ENCODE measurements at places on chromosomes 1 and 21.

- DNase-seq, result no peak
Measured at GRCh38 chr1:156705321-156705917, at the start of gene CRABP2. Gene CRABP2, minus strand, starts transcription at chr1:156705583. Its CDS starts 137 bp downstream, at chr1:156705446.

DNA sequence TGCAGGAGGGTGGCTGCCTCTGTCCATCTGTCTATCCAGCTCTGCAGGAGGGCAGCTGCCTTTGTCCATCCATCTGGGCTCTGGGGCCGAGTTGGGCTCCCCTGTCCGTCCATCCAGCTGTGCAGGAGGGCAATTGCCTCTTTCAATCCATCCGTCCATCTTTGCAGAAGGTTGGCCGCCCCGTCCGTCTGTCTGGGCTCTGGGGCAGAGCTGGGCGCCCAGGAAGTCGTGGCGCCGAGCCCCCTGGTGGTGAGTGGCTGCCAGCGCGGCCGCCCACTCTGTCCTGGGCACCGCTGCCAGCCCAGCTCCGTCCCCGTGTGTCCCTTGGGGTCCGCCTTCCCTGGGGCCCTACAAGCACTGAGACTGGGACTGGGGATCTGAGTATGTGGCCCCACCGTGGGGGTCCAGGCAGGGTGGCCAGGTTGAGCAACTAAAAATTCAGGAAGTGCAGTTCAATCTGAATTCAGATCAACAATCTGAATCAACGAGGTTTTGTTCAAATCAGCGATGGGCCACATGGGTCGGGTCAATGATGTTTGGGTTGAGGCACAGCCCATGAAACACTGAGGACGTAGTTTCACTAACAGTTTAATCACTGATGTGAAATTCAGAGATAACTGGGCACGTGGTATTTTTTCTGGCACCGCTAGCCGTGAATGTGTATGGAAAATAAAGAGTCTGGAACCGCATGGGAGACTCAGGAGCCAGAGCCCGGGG, 99.1 kb upstream of the ACTRT2 start:
- no peak for DNase-seq

DNA sequence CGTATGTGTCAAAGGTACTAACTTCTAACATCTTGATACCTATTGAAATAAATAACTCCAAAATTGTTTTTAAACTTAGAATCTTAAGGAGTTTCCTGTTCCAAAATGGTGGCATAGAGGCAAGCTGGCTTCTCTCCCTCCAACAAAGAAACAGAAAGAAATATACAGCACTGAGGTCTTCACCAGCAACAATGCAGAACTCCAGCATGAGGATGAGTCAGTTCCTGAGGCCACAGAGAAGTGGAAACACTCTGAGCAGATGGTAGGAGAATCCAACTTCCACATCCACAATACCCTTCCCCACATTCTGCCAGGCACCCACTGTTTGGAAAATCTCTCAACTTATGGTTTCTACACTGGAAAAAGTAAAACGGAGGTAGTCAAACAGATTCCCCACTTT, 12.2 kb upstream of the PPIH start:
- no peak for DNase-seq

DNA sequence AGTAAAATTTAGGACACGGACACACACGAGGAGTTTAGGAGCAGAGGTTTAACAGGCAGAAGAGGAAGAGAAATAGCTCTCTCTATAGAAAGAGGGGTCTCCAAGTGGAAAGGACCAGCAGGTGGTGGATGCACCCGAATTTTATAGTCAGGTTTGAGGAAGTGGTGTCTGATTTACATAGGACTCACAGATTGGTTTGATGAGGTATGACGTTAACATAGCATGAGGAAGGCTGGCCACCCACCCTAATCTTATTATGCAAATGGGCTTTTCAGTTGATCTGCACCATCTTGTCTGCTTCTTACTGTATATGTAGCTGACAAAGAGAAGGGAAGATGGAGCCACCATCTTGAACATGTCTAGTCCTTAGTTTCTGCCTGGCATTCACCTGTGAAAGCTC, 52.5 kb upstream of the RGS2 start:
- DNase-seq, result no peak

- no peak for DNase-seq
Measured at GRCh38 chr1:115130786-115131185, 41.5 kb upstream of the TSPAN2 start.

GRCh38 chr1:217561446-217561845, 69.4 kb downstream of the GPATCH2 start:
- DNase-seq, result no peak

DNA sequence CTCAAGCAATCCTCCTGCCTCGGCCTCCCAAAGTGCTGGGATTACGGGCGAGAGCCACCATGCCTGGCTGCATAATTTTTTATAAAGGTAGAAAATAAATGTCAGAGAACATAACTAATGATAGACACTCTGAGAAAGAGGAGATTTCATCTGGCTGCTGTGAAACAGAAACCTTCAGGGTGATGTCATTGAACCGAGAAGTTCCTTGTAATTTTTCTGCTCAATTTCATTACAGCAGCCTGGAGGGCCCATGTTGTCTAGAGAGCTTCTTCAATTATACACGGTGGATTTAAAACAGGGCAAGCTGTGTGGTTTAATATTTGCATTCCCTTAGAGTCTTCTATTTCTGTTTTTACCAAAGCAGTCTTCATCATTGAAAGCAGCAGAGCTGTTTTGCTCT, 64.3 kb upstream of the MORC3 start:
- DNase-seq, result no peak

DNA sequence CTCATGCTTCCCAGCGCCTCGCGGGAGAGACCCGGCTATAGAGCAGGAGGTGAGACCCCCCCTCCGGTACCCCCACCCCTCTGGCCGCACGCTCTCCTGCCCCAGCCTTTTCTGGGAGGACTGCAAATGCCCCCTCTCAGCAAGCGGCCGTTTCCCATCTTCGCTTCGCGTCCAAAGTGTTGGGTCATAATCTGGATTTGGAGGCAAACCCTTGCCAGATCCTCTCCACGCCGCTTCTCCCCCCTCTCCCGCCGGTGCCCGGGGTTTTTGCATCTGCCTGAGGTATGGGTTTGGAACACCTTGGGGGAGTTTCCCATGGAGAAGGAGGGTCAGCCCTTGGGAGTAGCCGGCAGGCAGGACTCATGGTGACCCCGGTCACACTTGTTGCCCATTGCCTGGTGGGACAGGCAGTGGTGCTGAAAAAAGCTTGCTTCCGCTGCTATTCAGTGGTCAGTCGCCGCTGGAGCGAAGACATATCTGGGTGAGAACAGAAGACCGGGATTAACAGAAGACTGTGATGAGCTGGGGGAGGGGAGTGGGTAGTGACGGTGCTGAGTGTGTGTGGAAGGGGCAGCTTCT, 935 bp downstream of the KCNK2 start:
- DNase-seq, result no peak

DNA sequence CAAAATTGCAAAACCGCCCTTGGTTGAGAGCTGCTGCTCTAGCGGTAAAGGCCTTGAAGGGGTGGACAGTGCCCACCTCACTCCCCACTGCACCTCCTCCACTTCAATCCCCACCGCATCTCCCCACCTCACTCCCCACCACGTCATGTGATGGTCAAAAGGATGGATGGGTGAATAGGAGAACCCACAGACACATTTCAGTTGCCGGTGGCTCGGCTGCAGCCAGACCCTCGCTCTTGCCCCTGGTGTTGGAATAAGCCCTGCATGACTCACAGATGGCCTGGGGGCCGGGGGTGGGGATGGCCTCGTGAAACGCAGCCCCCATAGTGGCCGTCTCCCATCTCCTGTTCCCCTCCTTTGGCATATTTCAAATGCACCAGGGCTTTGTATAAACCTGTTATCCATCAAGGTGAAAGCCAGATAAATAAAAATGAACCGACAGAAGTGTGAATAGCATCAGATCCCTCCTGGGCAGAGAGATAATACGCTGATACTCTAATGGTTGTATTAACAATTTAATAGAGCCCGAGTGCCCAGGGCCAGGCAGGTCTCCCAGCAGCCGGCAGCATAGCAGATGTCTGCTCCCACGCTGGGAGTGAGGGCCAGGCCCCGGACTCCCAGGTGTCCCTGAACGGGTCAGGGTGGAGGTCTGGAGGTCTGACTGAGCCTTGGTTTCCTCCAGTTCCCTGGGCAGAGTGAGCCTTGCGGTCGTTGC, 300.3 kb downstream of the NPHP4 start:
- no peak for DNase-seq

DNA sequence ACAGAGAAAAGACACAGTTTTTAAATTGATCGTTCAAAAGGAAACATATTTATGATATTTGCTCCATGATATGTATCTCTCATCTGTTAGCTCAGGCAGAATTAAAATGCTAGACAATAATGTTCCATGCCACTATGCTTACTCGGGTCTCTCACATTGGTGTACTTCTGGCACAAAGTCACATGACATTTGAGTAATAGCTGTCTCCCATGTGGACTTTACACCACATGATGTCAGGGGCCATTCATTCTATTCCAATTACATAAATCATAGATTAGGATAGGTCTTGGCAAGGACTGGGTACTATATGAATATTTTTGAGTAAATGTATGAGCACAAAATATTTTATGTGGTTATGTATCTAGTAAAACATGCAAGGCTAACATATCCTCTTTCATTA, 648.4 kb downstream of the PLA2G4A start:
- no peak for DNase-seq

- DNase-seq, result no peak
Measured at GRCh38 chr1:4256351-4256750, 356.3 kb upstream of the C1orf174 start.

DNA sequence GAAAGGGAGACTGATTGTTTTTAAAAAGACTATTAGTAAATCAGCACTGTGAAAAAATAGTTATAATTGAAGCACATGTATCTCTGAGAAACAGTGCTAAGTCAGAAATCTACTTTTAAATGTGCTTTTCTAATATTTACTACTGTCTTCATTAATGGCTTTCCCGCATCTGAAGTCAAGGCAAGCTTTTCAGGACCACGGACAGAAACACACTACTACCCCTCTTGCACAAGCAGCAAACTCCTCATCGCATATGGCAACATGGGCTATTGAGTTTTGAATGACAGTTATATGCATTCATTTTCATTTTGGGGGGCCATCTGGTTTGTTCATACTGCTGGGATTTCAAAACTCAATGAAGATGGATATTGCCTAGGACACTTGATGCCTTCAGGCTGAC, 433.4 kb upstream of the CAMK1G start:
- DNase-seq, result no peak

DNA sequence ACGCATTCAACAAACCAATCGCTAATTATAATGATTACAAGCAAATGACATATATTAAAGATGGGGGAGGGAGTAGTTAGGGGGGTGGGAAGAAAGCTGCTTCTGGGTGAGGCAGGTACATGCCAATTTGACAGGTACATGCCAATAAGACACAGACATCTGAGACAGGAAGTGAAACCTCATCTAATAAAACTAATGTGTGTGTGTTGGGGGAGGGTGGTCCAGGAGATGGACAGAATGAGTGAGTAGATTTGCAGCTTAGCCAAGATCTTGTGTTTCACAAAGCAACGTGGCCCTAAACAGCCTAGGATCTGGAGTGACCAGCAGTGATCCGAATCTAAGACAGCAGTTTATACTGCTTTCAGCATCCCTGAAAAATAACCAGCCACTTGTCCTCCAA, 10.8 kb downstream of the CFAP45 start:
- DNase-seq, result no peak
